ENCODE measurements at places on chromosomes 16 and 17. TPM values are rescaled to one million over a fixed set of nuclear protein-coding genes. Genes with fewer than 3 reads are reported as not detected.

Gene CLEC18B
- total RNA-seq, result 0.29 TPM

Gene POLR2C
- 114 TPM for total RNA-seq

Gene SPHK1
- total RNA-seq, result 59.7 TPM

Gene PPM1E
- total RNA-seq, result not detected

Gene LMF1
- total RNA-seq, result 13.5 TPM

Gene CLEC10A
- total RNA-seq, result not detected

Gene ASGR2
- total RNA-seq, result not detected

Gene PLCG2
- 5.9 TPM for total RNA-seq

Gene CD300LB
- total RNA-seq, result not detected

Gene SOST
- not detected for total RNA-seq

Gene FOXF1
- not detected for total RNA-seq

Gene CCL7
- total RNA-seq, result not detected

Gene ZFPM1
- total RNA-seq, result 4.6 TPM

Gene CCL1
- total RNA-seq, result not detected

Gene CMTM2
- total RNA-seq, result not detected

Gene RUNDC1
- total RNA-seq, result 15.6 TPM

Gene C16orf87
- total RNA-seq, result 4.0 TPM

Gene STUB1
- total RNA-seq, result 152 TPM

Gene HIC1
- total RNA-seq, result 2.0 TPM

Gene ADAD2
- total RNA-seq, result not detected

Gene SLC52A1
- not detected for total RNA-seq

Gene STX8
- total RNA-seq, result 57.4 TPM

Gene PRSS53
- 5.8 TPM for total RNA-seq

Gene ROGDI
- 24.1 TPM for total RNA-seq

Gene KRT36
- total RNA-seq, result not detected

Gene DYNLL2
- total RNA-seq, result 50.3 TPM

Gene NEUROD2
- total RNA-seq, result not detected

Gene ABI3
- not detected for total RNA-seq

Gene CALB2
- 0.47 TPM for total RNA-seq
